ENCODE measurements at places on chromosomes 3 and 15. TPM values are rescaled to one million over a fixed set of nuclear protein-coding genes. Genes with fewer than 3 reads are reported as not detected.

DNA sequence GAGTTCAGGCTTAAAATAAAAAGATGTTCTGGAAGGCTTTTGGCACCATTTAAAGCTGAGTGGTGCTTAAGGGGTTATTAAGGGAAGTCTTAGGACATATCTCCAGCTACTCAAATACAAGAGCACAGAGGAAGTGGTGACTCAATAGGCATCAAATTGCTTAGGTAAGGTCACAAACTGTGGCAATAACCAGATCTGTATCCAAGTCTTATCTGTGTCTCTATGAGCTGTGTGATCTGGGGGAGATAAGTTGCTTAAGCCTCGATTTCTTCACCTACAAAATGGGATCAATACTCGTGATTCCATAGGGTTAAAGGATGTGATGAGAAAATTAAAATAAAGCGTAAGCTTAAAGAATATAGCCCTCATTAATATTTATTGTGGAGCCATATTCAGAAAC, 7.6 kb downstream of the HDC start:
- DNase-seq, result no peak

GRCh38 chr15:69576035-69576526, 123.5 kb downstream of the RPLP1 start:
- DNase-seq, result peak; percentile 77

The KAT2B gene
- 34.1 TPM for total RNA-seq

DNA sequence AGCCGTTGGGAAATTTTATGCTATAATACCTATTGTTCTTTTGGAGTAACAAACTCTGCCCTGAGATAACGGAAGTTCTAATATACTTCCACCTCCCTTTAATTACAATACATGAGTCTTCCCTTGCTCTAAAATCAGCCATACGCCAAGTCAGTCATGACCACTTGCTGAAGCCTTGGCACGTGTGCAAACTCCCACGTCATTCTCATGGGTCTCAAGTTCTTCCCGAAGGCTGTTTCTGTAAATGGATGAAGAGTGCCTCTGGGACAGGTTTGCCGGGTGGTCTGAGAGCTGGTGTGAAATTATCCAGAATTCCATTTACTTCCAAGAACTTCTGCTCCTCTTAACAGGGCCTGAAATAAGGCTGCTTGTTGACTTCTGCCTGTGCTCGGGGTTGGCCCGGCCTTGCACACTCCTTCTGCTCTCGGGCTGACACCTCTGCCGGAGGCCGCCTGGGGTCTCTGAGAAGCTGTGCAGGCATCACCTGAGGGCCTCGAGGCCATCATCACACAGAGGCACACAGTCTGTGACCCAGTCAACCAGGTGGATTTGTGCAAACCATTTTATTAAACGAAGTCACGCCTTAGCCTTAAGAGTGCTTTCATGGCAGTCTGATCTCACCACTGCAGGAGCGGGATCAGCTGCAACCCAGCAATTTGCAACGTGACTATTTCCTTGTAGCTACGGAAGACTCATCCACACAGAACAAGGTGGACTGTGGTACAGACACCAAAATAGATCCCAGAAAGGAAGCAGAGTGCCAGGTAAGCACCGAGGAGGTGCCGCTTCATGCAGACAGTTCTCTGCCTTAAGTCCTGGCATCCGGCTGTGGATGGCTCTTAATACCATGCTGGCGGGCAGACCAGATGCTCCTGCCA, 120.1 kb downstream of the ADAMTS17 start:
- peak; percentile 58 for DNase-seq

DNA sequence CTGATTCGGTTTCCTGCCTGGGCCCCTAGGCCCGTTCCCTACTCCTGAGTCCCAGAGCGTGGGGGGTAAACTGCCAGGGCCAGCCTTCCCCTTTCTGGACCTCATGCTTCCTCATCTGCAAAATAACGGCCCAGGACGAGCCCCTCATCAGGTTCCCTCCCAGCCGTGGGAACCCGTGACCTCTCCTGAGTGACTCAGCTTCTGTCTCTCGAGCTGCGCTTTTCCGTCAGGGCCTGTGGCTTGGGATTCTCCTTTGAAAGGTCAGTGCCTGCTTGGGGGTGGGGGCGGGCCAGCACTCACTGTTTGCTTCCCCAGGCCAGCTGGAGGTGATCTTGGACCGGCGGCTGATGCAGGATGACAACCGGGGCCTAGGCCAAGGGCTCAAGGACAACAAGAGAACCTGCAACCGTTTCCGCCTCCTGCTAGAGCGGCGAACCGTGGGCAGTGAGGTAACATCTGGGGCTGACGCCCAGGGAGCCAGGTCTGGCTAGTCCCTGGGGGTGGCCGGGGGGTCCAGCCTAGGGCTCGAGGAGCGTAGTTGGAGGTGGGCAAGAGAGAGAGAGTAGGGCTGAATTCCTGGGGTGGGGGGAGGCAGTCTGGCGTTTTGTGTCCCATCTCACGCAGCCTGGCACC, 12.8 kb downstream of the MAN2A2 start:
- no peak for DNase-seq

The ARNT2 gene
- total RNA-seq, result 0.58 TPM

The GRIP2 gene
- 33.8 TPM for total RNA-seq

DNA sequence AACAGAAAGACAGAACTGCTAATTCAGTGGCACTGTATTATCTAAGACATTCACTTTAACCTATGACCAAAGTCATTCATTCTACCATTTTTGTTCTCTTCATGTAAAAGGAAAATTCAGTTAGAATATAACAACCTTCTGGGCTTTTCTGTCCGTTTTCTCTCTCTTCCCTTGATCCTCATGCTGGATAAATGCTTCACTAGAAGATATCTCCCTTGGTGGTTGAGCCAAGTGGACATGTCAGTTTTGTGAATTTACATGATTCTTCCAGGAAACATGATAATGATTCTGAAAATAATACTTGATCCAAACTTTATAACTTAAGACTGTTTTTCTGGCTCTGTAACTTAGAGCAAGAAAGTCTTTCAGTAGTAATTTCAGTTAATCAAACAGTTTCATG, 1012.2 kb downstream of the SQOR start:
- DNase-seq, result no peak

DNA sequence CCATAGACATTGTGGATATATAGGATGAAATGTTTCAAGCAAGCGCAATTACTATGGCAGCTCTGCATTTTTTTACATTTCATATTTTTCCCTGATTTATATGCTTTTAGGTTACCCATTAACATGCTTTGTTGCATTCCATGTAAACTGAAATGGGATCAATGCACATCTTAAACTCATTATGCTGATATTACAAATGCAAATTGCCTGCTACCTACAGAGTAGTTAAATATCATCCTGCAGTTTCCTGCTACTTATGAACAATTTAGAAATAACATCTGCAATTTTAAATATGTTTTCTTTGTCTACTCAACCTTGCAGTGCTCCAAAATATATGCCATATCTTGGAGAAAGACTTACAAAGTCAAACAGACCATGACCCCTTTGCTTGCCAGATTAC, 526.9 kb upstream of the NECTIN3 start:
- no peak for DNase-seq

DNA sequence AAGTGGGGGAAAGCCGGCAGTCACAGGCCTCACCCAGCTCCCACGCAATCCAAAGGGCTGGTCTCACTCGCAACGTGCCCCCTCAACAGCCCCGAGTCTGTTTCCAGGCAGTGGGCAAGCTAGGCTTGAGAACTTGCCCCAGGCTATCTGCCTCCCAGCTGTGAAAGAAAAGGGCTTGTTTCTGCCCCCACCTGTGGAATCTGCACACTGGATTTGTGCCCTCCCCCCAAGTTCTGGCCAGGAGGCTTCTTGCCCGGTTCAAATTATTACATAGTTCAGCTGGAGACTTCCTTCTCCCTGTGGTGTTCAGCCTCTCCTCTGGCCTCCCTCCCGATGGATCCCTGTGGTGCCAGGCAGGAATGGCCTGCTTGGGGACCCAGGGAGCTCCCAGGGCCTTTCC, 283.9 kb upstream of the LYSMD4 start:
- no peak for DNase-seq

The CLCN2 gene
- total RNA-seq, result 4.2 TPM

The RTP1 gene
- total RNA-seq, result not detected

GRCh38 chr15:45549541-45550220, 27.1 kb upstream of the SLC30A4 start:
- DNase-seq, result no peak

- no peak for DNase-seq
Measured at GRCh38 chr3:197794115-197794514, 3.1 kb downstream of the LRCH3 start.

- no peak for DNase-seq
Measured at GRCh38 chr15:69104050-69104750, 56.2 kb upstream of the GLCE start.

- DNase-seq, result no peak
Measured at GRCh38 chr3:111738238-111738637, 120.8 kb upstream of the PHLDB2 start.

DNA sequence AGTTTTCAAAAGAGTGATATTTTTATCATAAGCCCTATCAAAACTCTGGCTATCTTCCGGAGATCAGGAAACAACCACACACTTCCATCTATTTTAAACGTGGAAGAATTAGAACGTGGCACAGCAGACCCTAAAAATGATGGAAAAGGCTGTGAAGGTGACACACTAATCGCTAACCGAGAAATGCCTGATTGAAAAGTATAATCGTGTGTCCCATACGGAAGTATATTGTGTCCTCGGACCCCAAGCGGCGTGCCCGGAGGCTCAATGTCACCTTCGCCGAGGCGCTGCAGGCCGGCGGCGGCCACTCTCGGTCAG, 642 bp downstream of the COX5A start:
- no peak for DNase-seq

The DISP2 gene
- total RNA-seq, result not detected

- peak; percentile 41 for DNase-seq
Measured at GRCh38 chr3:197149-197827, 725 bp downstream of the CHL1 start.

GRCh38 chr3:129031476-129032215, 28.9 kb upstream of the GP9 start:
- DNase-seq, result no peak

DNA sequence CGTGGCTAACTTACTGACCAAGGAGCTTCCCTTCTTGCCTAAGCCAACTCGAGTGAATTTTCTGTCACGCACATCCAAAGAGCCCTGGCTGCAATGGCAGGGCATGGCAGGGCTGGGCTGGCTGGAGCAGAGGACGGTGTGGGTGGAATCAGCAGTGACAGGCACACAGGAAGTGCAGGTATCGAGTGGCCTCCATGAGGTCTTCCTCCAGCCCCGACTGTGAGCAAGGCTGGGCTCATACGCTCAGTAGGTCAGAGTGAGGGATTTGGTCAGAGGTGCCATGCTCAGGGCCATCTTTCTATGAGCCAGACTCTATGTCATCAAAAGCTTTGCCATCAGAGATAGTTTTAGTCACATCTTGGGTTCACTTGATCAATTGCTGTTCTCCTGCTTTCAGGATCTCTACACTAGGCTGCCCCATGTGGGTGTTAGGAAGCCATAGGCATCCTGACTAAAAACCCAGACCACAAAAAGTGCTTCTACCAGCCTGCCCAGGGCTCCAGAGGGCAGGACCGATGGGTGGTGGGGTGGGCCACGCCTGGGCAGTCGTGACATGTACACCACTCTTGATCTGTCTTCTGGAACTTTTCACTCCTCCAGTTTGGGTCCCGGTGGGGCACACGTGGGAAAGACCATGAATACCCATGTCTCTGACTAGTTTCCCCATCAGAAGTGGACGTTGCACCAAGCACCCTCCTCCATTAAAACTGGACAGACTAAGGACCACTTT, 22.6 kb upstream of the COMMD4 start:
- no peak for DNase-seq

DNA sequence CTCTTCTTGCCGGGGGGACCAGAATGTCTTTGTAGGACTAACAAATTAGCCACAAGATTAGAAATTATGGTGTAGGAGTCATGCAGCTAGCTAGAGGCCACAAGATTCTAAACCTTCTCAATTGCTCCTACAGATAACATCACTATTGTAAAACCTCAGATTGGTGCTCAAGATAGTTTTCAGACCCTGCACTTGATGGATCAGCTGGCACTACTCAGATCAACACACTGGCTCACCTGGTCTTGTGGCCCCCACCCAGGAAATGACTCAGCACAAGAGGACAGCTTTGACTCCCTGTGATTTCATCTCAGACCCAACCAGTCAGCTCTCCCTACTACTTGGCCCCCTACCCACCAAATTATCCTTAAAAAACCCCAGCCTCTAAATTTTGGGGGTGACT, 124.1 kb upstream of the RASGRP1 start:
- no peak for DNase-seq

DNA sequence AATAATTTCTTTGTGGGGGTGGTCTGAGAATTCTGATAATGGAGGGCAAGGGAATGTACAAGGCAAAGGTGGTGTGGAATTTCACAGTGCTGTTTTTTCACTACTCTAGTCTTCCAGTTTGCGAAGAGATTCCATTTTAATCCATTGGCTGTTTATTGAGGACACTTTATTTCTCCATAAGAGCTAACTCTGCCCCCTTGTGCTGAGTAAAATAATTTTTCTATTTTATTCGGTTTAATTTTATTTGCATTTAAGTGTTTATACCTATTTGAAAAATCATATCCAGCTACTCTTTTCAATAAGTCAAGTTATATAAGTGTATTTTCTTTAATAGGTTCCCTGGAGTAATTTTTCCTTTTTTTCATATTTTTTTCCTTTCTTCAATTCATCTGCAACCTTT, 840.1 kb downstream of the TUSC7 start:
- DNase-seq, result no peak

DNA sequence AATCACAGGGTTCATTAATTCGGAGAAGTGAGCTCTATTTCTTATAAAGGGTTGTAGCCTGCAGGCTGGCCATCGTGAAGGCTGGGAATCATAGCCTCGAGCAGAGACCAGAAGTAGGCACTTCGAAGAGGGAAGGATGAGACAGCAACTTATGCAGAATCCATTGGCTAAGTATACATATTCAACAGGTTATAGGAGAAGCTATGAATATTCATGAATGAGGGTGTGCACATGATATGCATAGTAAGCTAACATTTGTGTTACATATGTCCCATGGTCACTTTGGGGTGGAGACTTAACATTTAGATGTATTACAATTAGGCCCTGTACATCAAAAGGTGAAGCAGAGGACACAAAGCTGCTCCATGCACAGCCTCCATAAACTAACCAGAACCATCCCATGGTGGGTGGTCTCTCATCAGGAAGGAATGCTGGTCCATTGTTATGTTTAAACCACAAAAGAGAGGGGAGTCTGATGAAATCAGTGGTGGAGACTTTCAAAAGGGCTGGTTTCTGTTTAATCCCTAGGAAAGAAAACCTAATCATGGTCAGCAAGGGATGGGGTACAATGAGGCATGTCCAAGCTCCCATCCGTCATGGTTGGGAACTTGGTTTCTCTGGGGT, 80.8 kb upstream of the FHIT start:
- no peak for DNase-seq

GRCh38 chr3:191987831-191988350, 526.9 kb downstream of the PYDC2 start:
- DNase-seq, result no peak
